Stimulated activated CD8-positive, alpha-beta memory T cell treated with anti-CD3 and anti-CD28 coated beads, Interleukin-4, amount 100 ng/mL, for 4 hours (primary cell): ENCODE measurements at places on chromosomes 12 and 14.

GRCh38 chr12:132026061-132026795 lies 76.5 kb downstream of the EP400 start:
- no peak for DNase-seq

DNA sequence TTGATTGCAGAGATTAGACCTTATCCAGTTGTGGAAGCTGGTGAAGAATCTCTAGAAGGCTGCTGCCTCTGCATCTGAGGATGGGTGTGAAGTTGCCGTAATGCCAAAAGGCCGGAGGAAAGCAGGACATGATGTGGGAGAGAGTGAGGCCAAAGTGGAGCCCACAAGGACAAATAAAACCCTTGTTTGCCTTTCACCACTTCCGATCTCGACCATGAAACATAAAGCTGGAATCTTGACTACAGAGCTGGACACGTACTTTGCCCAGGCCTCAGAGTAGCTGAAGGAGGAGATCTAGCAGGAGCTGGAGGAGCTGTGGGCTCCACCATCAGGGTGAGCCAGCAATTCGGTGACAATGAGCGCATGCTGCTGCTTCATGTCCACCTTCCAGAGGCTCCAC lies 5.0 kb upstream of the CACNA1C start:
- no peak for DNase-seq

DNA sequence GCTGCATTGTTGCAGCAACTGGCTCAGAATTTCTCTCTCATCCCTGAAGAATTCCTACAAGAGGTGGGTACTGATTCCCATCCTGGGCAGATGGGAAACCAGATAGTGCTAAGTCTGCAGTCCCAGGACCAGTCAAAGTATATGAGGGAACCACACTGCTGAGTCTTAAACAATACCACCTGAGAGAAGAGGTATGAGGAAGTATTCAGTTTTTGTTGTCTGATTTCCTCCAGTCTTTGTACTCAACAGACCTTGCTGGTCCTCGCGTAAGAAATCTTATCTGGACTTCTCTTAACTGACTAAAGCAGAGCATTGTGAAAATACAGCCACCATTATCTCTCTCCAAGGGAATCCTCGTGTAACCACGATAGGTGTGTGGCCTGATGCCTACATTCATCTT lies 3.6 kb upstream of the EDDM3A start:
- DNase-seq, result no peak

GRCh38 chr14:71322655-71323250 lies 415.5 kb downstream of the PCNX1 start:
- no peak for DNase-seq

DNA sequence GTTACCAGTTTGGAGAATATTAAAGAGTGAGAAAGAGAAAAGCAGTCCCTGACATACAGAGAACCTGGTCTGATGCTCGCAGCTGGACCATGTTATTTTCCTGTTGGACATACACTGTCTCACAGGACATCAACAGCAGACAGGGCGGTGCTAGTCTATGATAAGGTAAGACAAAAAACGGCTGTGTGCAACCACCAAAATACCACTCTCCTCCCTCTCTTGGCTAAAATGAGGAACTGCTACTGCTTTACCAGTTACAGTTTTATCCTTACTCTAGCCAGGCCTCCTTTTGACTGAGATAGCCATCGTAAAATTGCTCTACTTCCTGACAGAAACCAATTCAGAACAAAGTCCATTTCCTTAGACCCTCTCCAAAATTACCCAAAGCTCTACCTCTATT lies 47.0 kb upstream of the ERGIC2 start:
- DNase-seq, result no peak
